ENCODE measurements at places on chromosomes 12 and 14. TPM values are rescaled to one million over a fixed set of nuclear protein-coding genes. Genes with fewer than 3 reads are reported as not detected.

- no peak for DNase-seq
Observed at GRCh38 chr12:26197832-26198231, 2.5 kb downstream of the SSPN start.

- DNase-seq = no peak
Observed at GRCh38 chr12:102459314-102459713, 21.0 kb downstream of the IGF1 start.

DNA sequence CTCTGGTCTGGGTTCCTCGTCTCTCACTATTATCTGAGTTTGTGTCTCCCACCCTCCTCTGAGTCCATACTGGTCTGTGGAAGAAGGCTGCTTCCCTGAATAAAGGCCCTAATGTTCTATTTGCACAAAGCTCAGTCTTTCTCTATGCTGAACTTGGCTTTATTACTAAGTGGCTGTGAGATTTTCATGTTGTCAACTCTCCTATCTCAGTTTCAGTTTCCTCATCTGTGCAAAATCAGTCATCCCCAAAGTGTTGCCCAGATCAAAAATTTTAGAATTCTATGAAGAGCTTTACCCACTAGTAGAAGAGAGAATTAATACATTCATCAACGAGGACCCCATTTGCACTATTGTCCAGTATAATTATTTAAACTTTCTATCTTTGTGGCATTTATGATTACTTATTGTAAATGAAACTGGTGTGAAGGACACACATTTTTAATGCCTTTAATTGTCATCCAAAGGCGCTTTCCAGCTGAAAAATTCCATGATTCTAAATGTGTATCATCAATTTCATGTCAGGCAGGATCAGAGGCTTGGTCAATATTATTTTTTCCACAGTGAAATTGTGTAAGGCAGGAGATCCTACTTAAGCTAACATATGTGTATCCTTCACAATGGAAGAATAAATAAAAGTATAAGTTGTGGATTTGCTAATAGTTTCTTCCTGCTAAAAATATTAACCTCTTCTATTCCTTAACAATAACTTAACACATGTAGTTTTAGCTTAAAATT is 79.1 kb upstream of the EEA1 start:
- DNase-seq = no peak

GRCh38 chr12:62264706-62265105 is 4.5 kb downstream of the USP15 start:
- no peak for DNase-seq

The ANG gene
- 17.6 TPM for total RNA-seq

GRCh38 chr12:74334780-74335179 is 202.9 kb upstream of the ATXN7L3B start:
- DNase-seq = no peak

The AJUBA gene
- 31.6 TPM for total RNA-seq

DNA sequence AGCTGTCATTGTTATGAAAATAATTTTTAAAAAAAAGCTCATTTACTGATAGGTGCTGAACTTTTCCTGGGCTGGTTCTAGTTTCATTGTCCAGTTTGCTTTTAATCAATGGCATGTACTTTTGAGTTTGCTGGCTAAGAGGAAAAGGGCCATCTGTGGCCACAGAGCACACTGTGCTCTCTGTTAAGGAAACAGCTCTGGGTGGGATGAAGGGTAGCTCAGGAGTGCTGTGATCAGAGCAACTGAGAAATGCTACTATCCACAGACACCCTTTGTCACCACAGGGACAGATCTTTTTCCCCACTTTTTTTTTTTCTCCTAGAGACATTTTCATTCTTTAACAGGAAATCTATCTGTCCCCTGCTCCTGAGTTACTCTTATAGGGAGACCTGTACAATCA is 387.1 kb upstream of the PRICKLE1 start:
- DNase-seq = no peak

The NPFF gene
- not detected for total RNA-seq

The KRT3 gene
- not detected for total RNA-seq
